ENCODE measurements at places on chromosomes 11 and 22. TPM values are rescaled to one million over a fixed set of nuclear protein-coding genes. Genes with fewer than 3 reads are reported as not detected.

The JAM3 gene
- 115 TPM for total RNA-seq

The CATSPER1 gene
- total RNA-seq = not detected

The TCN2 gene
- 118 TPM for total RNA-seq

The LARGE2 gene
- 2.0 TPM for total RNA-seq

The ZBTB16 gene
- total RNA-seq = 17.9 TPM

The FJX1 gene
- 16.5 TPM for total RNA-seq

The TRIM51 gene
- not detected for total RNA-seq

All from spinal cord (tissue), 10 donors.